ENCODE measurements at places on chromosomes 7 and 10.

DNA sequence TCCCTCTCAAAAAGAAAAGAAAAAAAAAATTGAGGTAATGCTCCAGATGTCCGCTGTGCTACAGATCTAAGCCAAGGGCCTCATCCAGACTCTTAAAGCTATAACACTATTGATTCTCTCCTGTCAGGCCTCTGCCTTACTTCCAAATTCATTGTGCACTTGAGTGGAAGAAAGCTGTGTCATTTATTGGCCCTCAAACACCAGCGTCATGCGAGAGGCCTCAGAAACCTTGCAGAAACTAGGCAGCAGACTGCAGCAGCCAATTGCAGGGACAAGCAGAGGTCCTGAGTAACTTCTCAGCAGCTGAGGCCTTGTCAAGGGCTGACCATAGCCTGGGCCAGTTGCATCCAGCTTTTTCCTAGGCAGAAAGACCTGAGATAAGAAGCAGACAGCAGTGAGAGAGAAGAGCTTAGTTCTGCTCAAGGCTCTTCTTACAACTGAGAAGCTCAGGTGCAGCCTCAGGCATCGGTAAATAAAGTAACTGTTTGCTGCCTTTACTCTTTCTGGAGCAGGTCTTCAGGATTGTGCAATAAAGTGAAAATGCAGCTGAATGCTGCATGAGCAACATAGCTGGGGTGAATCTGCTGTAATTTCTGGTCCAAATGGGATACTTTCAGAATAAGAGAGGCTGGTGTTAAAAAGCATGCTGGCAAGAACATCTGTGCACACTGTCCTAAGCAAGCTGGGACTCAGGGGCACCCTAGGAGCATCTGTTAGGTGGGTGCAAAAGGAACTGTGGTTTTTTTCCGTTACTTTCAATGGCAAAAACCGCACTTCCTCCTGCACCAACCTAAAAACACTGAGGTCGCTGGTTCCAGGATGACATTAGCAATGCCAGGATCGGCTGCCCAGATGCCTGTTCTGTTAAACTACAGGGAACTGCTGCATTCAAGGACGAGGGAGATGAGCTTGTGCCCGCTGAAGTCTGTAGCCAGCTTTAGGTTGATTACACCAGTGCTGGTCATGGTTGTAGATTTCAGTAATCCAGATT is 181.8 kb upstream of the PFKP start:
- DNase-seq = no peak

DNA sequence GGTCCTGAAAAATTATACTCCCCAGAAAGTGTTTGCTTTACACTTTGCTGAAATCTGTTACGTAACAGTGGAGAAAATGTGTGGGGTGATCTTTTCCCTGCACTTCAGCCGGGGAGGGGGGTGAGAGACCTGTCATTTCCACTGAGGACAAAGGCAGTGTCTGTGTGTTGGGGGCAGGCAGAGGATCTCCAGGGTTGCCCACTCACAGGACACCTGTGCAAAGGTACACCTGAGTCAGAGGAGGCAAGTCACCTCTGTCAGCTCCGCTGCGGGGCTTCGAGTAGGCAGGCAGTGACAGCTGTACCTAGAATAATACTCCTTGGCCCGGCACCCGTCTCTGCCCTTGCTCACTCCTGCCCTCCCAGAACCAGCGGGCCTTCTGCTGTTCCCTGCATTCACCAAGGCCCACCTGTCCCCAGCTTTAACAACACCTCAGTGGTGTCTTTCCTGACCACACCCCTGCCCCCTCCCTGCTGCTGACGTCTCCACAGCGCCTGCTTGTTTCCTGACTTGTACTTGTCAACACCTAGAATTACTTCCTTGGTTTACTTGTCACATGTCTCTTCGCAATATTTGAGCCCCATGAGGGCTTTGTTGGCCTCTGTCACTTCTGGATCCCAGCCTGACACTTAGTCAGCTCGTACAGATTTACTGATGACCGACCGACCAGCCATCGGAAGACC is 159.2 kb downstream of the NEURL1 start:
- no peak for DNase-seq

GRCh38 chr10:11246752-11247467 is 229.2 kb downstream of the CELF2 start:
- DNase-seq = no peak

DNA sequence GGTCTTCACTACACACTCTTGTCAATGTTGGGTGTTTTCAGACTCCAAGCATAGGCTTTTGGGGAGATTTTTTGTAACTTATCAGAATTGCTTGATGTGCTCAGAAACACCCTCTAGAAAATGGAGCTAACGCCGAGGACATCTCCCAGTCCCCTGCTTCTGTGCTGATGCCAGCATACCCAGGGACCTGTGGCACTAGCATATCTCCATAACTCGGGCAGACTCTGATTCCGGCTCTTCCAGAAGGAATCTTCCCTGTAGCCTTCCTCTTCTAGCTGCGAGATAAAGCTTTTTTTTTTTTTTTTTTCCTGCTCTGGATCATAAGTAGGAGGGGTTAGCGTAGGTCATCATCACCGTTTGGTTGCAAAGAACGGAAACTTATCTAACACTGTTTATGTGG is 434.4 kb downstream of the GALNT17 start:
- no peak for DNase-seq

DNA sequence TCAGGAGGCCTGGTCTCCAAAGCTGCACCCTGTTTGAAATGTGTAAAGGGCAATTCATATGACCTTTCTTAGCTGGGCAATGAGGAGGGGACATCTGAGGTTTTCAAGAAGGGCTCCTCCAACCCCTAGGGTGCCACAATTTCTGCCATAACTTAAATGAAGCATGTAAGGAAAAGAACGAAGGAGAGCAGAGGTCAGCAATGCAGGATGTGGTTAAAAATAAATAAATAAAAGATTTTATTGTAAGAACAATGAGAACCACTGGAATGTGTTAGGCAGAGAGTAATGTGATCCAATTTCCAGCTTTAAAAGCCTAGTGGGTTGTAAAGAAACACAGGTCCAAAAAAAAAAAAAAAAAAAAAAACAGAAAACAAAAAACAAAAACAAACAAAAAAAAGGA is 673.1 kb downstream of the TNS3 start:
- no peak for DNase-seq

- DNase-seq = peak; percentile 61
Measured at GRCh38 chr10:106992055-106992454, 172.5 kb downstream of the SORCS1 start.

GRCh38 chr7:124152859-124153692 is 120.2 kb upstream of the TMEM229A start:
- peak; percentile 58 for DNase-seq
